Omental fat pad (tissue), 4 donors: ENCODE measurements at places on chromosomes 12 and 14.

- DNase-seq = no peak
Measured at GRCh38 chr14:85686908-85687307, 157.0 kb downstream of the FLRT2 start.

GRCh38 chr12:62803756-62804155 is 131.2 kb downstream of the PPM1H start:
- no peak for DNase-seq

- DNase-seq = no peak
Measured at GRCh38 chr14:50091240-50091913, 25.0 kb downstream of the VCPKMT start.

DNA sequence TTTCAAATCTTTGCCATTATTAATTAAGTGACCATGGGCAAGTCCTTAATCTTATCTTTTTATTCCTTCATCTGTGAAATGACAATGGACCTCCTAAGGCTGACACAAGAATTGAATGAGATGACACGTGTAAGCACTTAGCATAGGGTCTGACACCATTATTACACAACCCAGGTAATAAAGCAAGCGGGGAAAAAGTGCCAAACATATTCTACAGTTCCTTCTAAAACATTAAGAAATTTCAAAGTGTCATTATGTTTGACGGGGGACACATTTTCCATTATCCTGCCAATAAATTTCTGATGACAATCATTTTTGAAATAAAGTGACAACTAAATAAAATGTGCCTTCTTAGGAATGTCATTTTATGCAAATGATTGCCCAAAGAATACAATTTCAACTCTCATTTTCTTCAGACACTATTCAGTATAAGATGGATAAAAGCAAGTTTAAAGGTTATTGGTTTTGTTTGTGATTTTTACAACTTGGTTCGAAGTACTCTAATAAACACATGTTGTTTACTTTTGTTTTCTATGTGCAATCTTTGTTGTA is 3.0 kb downstream of the ANKS1B start:
- no peak for DNase-seq

DNA sequence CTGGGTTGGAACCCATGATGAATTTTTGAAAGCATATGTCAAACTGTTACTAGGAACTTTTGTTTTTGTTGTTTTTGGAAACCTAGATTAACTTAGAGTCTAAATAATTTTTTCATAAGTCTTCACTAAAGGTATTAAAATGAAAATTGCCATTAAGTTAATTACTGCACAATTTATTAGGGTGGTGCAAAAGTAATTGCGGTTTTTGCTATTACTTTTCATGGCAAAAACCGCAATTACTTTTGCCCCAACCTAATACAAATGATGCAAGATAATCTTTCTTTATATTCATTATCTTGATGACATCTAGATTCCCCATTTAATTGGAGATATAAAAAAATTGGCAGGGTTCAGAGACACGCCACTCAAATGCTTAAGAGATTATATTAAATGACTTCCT is 145.0 kb upstream of the PKP2 start:
- no peak for DNase-seq

DNA sequence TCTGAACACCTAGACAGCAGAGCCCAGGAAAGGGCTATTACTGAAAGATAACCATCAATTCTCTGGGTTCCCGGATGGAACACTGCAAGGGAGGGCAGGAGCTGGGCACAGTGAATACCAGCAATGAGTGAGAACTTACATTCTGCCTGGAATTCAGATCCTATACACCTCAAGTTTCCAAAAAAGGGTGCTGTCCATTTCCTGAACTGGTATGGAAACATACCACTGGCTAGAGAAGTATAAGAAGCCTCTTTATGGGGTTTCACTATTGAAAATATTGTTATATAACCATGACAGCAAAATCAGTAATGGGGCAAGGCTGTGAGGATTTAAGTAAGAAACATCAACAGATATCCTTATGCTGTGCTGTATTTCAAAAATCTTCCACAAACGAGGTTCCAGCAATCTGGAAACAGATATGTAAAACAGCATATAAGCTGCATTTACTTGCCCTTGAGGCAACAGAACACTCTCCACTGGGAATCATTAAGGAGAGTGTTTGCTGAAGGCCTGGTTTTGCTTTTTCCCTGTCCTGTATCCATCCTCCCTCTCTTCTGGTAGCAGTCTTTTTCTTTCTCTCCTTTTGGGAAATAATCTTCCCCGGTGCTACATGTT is 53.3 kb upstream of the GTF2A1 start:
- DNase-seq = no peak

- no peak for DNase-seq
Measured at GRCh38 chr14:102055181-102055901, 31.5 kb downstream of the HSP90AA1 start.

- no peak for DNase-seq
Measured at GRCh38 chr12:76746516-76746915, 17.4 kb upstream of the ZDHHC17 start.

- DNase-seq = no peak
Measured at GRCh38 chr14:60510951-60511599, 2.1 kb downstream of the SIX6 start.

- no peak for DNase-seq
Measured at GRCh38 chr12:42021469-42021868, 123.2 kb downstream of the GXYLT1 start.
